ENCODE measurements at places on chromosomes 2 and 18. TPM values are rescaled to one million over a fixed set of nuclear protein-coding genes. Genes with fewer than 3 reads are reported as not detected.

GRCh38 chr2:109059474-109060165 is 69.4 kb upstream of the SH3RF3 start:
- no peaks in the 10 kb centered on the region for H3K27me3 ChIP-seq
- DNase-seq: no peak
- no peak overlapping the region for H3K27ac ChIP-seq
- no peaks in the 10 kb centered on the region for H3K36me3 ChIP-seq
- H3K4me1 ChIP-seq: no peaks in the 10 kb centered on the region

IL1B gene
- total RNA-seq: not detected

GRCh38 chr2:8550481-8550880 is 131.4 kb upstream of the ID2 start:
- no peaks in the 10 kb centered on the region for H3K27me3 ChIP-seq
- H3K4me1 ChIP-seq: no peaks in the 10 kb centered on the region
- no peaks in the 10 kb centered on the region for H3K36me3 ChIP-seq
- H3K4me3 ChIP-seq: no peak overlapping the region
- peak; percentile 13 for DNase-seq
- H3K27ac ChIP-seq: no peak overlapping the region

ESCO1 gene
- 36.7 TPM for total RNA-seq

DNA sequence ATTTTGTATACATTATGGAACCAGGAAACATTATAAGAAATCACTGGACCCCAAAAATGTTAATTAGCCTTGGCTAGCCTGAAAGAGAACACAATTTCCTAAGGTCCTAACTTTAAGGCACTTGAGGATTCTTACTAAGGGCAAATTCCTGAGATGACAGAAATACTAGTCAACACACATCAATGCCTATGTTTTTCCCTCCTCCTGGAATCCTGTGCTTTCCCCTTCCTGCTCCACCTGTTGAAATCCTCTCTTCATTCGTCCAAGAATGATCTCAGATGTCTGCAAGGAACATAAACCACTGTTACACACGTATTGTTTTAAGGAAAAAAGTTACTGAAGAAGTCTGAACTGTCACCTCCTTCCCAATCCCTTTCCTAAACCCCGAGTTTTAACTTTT is 21.2 kb upstream of the DARS1 start:
- no peak overlapping the region for H3K4me3 ChIP-seq
- no peak for DNase-seq
- H3K36me3 ChIP-seq: peaks cover 10% of the 10 kb centered on the region
- 0 out of 2 replicates have a peak, but pooled peaks cover 2% of the 10 kb centered on the region for H3K4me1 ChIP-seq

GRCh38 chr18:76923485-76924085 is 101.2 kb downstream of the ZNF236 start:
- no peak overlapping the region for H3K4me3 ChIP-seq
- H3K27ac ChIP-seq: no peak overlapping the region
- no peaks in the 10 kb centered on the region for H3K4me1 ChIP-seq
- peak; percentile 65 for DNase-seq
- H3K36me3 ChIP-seq: peaks cover 64% of the 10 kb centered on the region

TRIM43 gene
- total RNA-seq: not detected

DNA sequence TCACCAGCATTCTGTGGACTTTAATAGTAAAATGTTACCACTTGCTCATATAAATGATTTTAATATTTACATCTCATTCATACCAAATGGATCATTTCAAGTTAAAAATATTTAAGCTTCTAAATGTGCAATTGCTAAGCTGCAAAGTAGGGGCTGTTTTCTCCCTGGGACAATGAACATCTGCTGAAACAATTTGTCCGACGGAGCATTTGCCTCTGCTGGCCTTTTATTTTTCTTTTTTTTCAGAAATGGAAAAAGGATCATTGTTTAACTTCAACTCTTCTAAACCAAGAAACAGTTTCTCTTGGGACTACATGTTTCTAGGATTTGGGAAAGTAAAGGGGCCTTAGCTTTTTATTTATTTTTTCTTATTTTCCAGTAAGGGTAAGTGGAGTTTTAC is 43.8 kb upstream of the ITPRID2 start:
- no peaks in the 10 kb centered on the region for H3K4me1 ChIP-seq
- DNase-seq: no peak
- no peak overlapping the region for H3K4me3 ChIP-seq
- H3K27ac ChIP-seq: no peak overlapping the region
- H3K36me3 ChIP-seq: no peaks in the 10 kb centered on the region

GRCh38 chr2:204129591-204130294 is 193.2 kb downstream of the ICOS start:
- DNase-seq: no peak
- no peaks in the 10 kb centered on the region for H3K27me3 ChIP-seq
- H3K36me3 ChIP-seq: no peaks in the 10 kb centered on the region
- no peak overlapping the region for H3K4me3 ChIP-seq

SFXN5 gene
- 28.9 TPM for total RNA-seq

- no peaks in the 10 kb centered on the region for H3K27me3 ChIP-seq
- H3K4me3 ChIP-seq: no peak overlapping the region
- no peaks in the 10 kb centered on the region for H3K4me1 ChIP-seq
- no peak overlapping the region for H3K27ac ChIP-seq
- no peak for DNase-seq
- H3K36me3 ChIP-seq: no peaks in the 10 kb centered on the region
These were observed 269.7 kb upstream of the VRK2 start for GRCh38 chr2:57776916-57777315.

- H3K4me1 ChIP-seq: no peaks in the 10 kb centered on the region
- DNase-seq: no peak
These were observed 289.7 kb upstream of the KCNJ3 start for GRCh38 chr2:154408786-154409185.

C2orf66 gene
- not detected for total RNA-seq

- no peaks in the 10 kb centered on the region for H3K4me1 ChIP-seq
- peak; percentile 85 for DNase-seq
- no peaks in the 10 kb centered on the region for H3K36me3 ChIP-seq
- H3K27me3 ChIP-seq: no peaks in the 10 kb centered on the region
- no peak overlapping the region for H3K27ac ChIP-seq
These were observed 139.6 kb downstream of the TRABD2A start for GRCh38 chr2:84741182-84741822.

CNDP1 gene
- 0.29 TPM for total RNA-seq

GRCh38 chr2:134952608-134953007 is 34.0 kb downstream of the CCNT2 start:
- DNase-seq: no peak
- H3K27ac ChIP-seq: no peak overlapping the region
- H3K4me1 ChIP-seq: no peaks in the 10 kb centered on the region

DNA sequence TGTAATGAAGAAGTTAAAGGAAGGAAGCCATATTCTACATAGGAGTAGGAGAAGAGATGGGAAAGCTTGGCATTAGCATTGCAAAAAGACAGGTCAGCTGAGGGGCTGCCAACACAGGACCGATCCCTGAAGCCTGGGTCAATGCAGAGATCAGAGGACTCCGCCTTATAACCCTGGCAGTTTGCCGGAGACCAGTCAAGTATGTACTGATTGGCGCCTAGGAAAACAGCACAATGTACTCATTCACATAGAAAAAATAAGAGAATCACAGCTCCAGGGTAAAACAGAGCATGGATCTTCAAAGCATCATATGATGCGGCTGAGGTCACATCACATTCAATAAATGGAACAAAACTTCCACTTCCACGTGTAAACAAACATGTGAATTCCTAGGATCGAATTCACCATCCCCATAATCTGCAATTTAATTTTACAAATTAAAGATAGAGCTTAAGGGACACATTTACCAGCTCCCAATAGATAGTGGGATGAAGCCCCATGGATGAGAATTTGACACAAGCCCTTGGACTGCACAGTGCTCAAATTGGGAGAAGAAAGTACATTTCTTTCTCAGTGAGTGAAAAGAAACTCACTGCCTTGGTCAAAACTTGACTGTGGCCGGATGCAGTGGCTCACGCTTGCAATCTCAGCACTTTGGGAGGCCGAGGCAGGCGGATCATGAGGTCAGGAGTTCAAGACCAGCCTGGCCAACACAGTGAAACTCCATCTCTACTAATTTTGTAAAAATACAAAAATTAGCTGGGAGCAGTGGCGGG is 135.0 kb upstream of the KLHL14 start:
- H3K4me3 ChIP-seq: no peak overlapping the region
- H3K27ac ChIP-seq: no peak overlapping the region
- no peaks in the 10 kb centered on the region for H3K36me3 ChIP-seq
- H3K27me3 ChIP-seq: no peaks in the 10 kb centered on the region
- H3K4me1 ChIP-seq: no peaks in the 10 kb centered on the region

DNA sequence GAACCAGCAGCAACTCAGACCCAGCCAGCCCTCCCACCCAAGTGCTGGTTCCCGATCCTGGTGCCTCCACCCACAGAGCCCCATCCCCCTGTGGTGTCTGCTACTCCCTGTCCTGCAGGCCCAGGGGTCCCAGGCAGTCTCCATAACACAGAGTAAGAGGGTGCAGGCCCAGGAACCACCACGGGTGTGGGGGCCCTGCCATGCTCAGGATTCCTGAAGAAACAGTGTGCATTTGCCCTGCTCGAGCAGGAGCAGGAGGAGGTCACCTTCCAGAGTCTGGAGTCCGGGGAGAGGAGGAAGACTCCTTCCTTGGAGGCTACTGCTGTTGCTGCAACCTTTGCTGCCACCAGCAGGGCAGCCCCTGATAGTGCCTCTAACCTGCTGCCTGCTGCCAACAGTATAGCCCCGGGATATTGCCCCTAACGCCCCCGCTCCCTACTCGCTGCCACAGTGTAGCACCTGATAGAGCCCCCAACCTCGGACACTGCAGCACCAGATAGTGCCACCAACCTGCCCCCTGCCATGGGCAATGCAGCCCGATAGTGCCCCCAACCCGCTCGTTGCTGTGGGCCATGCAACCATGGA is 46.8 kb upstream of the ANKRD62 start:
- no peak overlapping the region for H3K27ac ChIP-seq
- no peaks in the 10 kb centered on the region for H3K36me3 ChIP-seq
- H3K4me1 ChIP-seq: no peaks in the 10 kb centered on the region
- no peak overlapping the region for H3K4me3 ChIP-seq
- no peak for DNase-seq

DNA sequence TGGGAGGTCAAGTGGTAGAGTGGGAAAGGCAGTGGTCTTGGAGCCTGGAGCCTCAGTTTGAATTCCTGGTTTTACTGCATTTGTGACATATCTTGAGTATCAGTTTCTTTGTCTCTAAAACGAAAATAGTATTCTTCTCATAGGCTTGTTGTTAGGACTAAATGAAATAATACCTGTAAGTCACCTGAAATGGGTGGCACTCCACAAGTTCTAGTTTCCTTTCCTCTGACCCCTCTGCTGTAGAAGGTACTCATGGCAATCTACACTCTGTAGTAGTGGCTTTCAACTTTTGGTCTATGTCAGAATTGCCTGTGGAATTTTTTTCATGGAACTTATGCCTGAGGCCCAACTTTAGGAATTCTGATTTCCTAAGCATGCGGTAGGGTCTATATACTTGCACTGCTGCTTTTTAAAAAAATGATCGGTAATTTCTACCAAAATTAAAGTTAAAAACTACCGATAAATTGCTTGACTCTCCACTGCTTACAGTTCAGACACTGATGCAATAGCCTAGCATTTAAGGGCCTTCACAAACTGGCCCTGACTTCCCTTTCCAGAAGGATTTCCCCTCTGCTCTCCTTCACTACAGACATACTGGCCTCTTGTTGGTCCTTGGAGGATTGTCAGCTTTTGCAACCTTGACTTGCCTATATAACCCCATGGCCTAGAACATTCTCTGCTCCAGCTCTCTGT is 47.2 kb downstream of the PLEK start:
- H3K27me3 ChIP-seq: no peaks in the 10 kb centered on the region
- no peaks in the 10 kb centered on the region for H3K36me3 ChIP-seq
- no peak overlapping the region for H3K4me3 ChIP-seq
- H3K4me1 ChIP-seq: no peaks in the 10 kb centered on the region
- no peak overlapping the region for H3K27ac ChIP-seq
- DNase-seq: no peak

GRCh38 chr2:58734365-58734764 is 493.2 kb upstream of the FANCL start:
- no peak for DNase-seq
- H3K27me3 ChIP-seq: no peaks in the 10 kb centered on the region
- H3K4me1 ChIP-seq: no peaks in the 10 kb centered on the region
- no peak overlapping the region for H3K27ac ChIP-seq
- H3K36me3 ChIP-seq: no peaks in the 10 kb centered on the region
- no peak overlapping the region for H3K4me3 ChIP-seq

- no peaks in the 10 kb centered on the region for H3K27me3 ChIP-seq
- no peak overlapping the region for H3K27ac ChIP-seq
- no peak for DNase-seq
- H3K4me1 ChIP-seq: peaks cover 3% of the 10 kb centered on the region
These were observed 26.9 kb downstream of the TMEM247 start for GRCh38 chr2:46506131-46506706.

GRCh38 chr2:12722447-12723316 is 5.9 kb downstream of the TRIB2 start:
- no peak for DNase-seq
- H3K36me3 ChIP-seq: peaks cover 53% of the 10 kb centered on the region
- H3K27me3 ChIP-seq: no peaks in the 10 kb centered on the region
- no peak overlapping the region for H3K27ac ChIP-seq
- H3K4me3 ChIP-seq: no peak overlapping the region

GRCh38 chr2:195561116-195561921 is 95.7 kb upstream of the SLC39A10 start:
- H3K27ac ChIP-seq: no peak overlapping the region
- H3K4me1 ChIP-seq: peaks cover 2% of the 10 kb centered on the region
- H3K27me3 ChIP-seq: no peaks in the 10 kb centered on the region
- H3K4me3 ChIP-seq: no peak overlapping the region

CERKL gene
- not detected for total RNA-seq

ABCB11 gene
- total RNA-seq: not detected

VWA3B gene
- total RNA-seq: not detected

PROM2 gene
- 4.0 TPM for total RNA-seq

DNA sequence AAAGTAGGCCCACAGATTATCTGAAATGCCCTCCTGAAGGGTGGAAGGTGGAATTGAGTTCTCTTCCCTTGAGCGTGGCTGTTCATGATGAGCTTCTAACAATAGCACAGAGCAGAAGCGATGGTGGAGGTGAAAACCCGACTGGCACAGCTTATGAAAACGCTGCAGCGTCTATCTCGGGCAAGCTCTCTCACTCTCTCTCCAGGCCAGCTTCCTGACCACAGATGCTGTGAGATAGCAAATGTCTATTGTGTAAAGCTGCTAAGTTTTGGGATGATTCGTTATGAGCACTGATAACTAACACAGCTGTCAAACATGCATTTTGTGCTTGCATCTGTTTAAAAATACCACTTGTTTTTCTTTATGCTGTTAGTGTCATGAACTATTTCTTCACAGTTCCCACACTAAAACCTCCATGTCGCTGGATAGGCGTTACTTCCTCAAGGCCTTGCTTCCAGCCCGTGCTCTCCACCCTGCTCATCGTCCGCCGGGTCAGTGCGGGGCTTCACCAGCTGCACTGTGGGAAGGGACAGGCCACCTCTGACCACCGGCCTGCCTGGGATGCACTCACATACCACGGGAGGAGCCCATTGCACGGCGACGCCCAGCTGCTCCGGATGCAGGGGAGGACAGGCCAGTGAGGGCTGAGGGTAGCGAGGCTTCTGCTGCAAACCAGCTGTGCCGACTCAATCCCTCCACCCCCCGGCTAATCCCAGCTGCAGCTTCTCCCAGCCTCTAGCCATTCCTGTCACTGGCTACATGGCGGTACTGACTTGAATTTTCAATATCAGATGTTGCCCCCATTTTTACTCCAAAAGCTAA is 60.0 kb upstream of the OTOS start:
- H3K27ac ChIP-seq: no peak overlapping the region
- no peak overlapping the region for H3K4me3 ChIP-seq
- no peaks in the 10 kb centered on the region for H3K27me3 ChIP-seq
- H3K4me1 ChIP-seq: peaks cover 4% of the 10 kb centered on the region
- no peaks in the 10 kb centered on the region for H3K36me3 ChIP-seq
- peak; percentile 26 for DNase-seq

ATP6V1C2 gene
- total RNA-seq: 1.2 TPM

- H3K27me3 ChIP-seq: no peaks in the 10 kb centered on the region
- no peak overlapping the region for H3K27ac ChIP-seq
- no peak overlapping the region for H3K4me3 ChIP-seq
- DNase-seq: no peak
- H3K36me3 ChIP-seq: no peaks in the 10 kb centered on the region
These were observed 40.5 kb downstream of the CROCC2 start for GRCh38 chr2:240946654-240947053.
